Fibroblast of mammary gland (primary cell): ENCODE measurements at places on chromosomes 7 and 10.
A peak's percentile ranks its signal among the peaks of the same experiment; 100 is the strongest.

DNA sequence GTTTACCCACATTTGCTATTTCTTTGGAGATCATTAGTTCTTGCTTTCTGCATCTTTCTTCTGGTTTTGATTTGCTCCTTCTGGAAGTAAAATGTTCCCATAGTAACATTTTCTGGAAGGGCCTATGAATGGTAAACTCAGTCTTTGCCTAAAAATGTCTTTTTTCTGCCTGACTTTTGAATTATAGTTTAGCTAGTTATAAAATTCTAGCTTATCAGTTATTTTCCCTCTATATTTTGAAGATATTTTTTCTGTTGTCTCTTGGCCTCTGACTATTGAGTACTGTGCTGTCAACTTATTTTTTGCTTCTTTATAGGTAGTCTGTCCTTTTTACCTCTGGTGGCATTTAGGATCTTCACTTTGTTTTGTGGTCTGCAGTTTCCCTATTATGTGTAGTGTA, 21.6 kb upstream of the MTURN start:
- no peak for DNase-seq

DNA sequence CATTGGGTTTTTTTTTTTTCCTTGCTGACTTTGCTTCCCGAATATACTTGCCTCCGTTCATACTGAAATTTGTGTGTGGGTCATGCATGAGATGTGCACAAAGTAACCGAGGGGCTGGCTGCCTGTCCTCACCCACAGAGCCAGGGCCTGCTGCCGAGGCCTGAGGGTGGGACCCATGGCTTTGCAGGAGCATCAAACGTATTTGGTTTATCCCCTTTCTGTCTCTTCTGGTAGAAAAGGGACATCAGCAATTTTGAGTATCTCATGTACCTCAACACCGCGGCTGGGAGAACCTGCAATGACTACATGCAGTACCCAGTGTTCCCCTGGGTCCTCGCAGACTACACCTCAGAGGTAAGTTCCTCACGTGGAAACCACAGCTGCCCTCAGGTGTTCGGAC, 3.5 kb upstream of the LRRC18 start:
- DNase-seq = no peak

GRCh38 chr10:9878383-9878782, 1139.3 kb upstream of the CELF2 start:
- DNase-seq = no peak

DNA sequence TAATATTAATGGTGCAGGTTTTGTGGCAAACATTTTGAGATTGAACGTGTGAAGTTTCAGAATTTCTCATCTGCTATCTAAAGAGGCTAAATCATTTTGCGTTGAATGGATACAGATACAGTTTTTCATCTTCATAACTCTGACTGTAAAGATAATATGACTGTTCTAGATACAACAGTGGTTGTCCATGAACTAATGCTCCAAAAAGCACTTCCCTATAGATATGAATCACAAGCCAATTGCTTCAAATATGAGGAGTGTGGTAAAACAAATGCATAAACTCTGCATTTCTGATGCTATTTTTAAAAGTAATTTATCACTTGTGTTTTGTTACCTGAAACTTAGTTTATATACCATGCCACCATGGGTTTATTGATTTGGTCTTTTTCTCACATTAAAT, 750.1 kb downstream of the MAGI2 start:
- DNase-seq = peak; percentile 3

DNA sequence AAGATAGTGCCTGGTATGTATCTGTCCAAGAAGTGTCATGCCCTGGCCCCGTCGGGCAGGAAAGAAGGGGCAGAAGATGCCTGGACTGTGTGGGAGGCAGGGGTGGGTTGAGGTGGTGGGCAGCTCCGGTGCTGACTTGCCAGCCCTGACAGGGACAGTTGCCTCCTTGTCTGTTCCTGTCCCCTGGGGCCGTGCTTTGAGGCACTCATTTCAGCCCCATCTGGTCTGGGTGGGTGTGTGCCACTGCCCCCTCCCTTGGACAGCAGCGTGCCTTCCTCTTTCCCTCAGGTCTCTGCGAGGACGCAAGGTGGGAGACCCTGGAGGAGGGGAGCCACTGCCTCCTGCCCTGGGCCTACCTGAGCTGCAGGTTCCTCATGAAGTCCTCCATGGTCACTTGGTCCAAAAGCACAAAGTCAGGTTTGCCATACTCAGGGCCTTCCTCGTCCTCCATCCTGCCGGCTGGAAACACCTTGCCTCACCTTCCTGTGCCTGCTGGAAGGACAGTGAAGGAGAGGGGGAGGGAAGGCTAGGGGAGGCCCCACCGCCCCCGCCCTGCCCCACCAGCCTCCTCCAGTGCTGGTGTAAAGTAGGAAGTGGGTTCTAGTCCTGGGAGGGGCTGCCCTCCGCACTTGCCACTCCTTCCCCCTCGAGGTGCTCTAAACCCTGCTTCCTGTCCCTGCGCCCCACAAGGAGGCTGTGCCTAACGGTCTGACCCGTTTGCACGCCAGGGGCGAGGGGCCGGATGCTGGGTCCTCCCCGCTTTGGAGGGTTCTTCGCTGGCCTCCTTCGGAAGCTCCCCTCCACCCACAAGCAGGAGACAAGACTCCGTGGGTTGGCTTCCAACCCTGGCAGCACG, at the start of gene MYO1G:
TSS of gene MYO1G (minus strand) at position 505 of the 856 bp plus-strand sequence. CDS start at position 451, 54 bp downstream.
- no peak for DNase-seq

DNA sequence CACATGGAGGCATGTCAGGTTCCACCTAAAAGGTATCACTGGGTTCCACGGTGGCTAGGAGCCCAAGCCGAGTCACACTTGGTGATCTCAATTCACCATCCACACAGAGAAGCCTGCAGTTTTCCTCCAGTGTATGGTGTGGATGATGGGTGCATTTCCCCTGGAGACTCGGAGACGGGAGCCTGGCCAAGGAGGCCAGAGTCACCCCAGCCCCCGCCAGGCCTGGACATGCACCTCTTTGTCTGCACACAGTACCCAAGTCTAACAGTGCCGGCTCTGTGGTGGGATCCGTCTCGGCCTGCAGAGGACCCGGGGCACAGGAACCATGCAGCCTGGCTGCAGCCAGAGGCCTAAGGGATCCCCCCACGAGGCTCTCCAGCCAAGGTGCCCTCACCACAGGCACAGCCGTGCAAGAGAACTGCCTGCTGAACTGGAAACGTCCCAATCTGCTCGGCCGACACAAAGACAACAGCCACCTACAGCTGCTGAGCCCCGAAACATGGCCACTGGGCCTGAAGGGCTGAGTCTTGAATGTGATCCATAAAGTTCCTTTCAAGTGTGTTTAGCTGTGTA, 75.2 kb downstream of the DIP2C start:
- no peak for DNase-seq

- no peak for DNase-seq
Measured at GRCh38 chr10:31677195-31678138, 251.2 kb downstream of the ARHGAP12 start.

DNA sequence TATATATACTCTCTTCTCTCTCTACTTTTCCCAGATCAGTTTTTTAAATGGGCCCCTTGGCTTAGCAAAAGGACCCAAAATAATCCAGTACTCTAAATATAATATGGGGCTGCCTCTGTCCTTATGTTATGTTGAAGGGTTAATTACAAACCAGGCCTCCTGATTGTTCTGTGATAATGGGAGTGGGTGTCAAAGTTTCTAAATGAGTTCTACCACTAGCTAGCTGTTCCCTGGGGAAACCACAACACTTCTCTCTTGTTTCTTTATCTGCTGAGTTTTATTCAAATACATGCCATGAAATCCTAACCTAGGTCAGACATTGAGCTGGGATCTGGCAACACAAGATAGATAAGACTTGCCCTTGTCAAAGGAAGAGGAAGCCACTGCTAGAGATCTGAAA, 3.8 kb downstream of the HTR5A start:
- DNase-seq = no peak

DNA sequence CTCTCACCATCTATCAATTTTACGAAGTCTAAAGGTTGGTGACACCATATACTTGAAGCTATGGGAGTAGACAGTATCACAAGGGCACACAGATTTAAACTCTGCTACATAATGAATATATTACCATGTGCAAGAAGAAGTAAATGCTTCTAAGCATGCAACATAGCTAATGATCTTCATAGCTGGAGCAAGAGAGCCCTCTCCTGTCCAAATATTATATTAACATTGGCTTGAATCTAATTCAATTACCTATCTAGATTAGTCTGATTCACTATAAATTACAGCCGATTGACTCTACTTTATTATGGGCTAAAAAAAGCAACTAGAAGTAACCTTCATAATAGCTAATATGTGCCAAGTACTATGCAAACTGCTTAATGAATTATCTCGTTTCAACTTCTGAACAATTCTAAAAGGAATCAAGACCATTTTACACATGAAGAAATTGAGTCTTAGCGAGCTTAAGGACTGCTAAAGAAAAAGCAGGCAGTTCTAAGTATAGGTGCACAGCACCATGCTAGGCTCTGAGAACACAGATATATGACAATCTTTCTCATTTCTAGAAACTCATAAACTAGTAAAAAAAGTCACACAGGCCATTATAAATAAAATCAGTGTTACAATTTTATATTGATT, 21.9 kb downstream of the FRA10AC1 start:
- peak; percentile 60 for DNase-seq

GRCh38 chr7:111388016-111388415, 174.3 kb downstream of the IMMP2L start:
- DNase-seq = no peak

DNA sequence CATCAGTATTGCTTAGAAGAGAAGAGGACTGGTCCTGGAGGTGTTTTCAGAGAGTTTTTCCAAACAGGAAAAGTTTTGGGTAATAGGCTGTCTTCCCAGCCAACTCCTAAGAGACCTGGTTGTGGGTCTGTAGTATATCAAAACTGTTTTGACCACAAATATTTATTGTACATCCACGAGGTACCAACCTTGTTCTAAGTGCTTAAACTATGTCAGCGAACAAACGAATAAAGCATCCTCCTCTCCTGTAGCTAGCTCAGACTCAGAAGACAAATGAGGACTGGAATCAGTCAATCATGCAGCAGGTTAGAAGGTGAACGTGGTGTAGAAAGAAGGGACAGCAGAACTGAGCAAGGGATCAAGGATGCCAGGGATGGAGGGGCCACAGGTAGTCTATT, 61.6 kb upstream of the MKI67 start:
- DNase-seq = no peak

DNA sequence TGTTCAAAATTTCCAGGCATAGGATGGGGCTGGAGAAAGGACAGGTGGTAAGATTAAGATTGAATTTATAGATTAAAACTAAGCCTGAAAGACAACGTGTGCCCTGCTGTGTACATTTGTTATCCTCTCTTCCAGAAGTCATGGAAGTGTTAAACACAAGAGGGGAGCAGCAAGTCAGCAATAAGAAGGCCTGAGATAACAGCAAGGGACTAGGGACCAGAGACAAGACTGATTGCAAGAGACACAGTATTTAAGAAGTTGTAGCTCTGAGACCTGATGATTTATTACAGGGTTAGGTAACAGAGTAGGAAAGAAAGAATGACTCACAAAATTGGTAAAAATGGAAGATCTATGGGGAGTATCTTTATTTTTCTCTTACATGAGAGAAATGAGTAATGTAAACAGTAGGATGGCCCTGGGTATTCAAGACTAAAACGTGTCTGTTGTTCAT, 55.7 kb upstream of the COL1A2 start:
- DNase-seq = peak; percentile 90

DNA sequence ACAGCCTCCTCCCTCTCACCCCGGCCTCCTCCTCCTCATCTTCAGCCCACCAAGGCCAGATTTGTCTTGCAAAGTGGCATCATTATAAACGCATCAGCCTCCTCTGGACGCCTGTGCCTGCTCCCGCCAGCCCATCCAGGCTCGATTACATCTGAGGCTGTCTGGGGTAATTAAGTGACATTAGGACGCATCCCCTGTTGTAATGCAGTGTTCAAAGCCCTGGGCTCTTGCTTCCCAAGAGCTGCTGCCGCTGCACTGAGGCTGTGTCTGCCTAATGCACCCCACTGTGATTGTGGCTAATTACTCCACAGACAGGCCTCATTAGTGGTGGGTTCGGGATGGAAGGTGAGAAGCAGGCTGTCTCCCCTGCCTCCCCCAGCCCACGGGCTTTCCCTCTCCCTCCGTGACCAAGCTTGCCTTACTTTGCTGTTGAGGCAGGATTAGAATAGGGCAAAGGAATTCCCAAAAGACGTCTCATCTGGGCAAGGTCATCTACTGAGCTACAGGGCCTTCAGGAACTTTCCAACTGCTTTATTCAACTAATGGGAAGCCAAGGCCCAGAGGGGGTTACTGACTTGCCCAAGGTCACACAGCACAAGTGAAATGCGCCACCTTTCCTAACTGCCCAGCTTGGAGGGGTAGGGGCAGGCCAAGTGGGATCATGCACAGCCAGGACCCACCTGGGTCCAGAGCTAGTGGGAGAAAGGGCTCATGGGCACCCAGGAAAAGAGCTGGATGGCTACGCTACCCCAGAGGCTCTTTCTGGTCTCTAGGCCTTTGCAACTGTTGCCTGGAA, 66.2 kb upstream of the PCBD1 start:
- no peak for DNase-seq

- DNase-seq = peak; percentile 23
Measured at GRCh38 chr10:92846854-92847201, 1.5 kb upstream of the EXOC6 start.

DNA sequence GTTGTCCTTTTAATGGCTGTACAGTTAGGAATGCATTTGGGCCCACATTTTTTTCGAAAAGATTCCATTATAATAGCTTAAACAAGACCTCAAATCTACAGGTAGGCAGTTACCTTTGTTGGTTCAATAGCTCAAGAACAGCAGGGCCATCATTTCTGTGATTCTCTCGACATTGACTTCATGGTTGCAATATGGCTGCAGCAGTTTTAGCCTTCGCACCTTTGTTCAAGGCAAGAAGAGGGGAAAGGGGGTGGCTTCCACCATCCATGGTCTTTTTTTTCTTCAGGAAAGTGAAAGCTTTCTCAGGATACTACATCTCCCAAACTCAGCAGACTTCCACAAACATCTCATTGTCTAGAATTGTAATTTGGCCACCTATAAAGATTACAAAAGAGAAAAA, 2.2 kb upstream of the KBTBD2 start:
- DNase-seq = no peak

DNA sequence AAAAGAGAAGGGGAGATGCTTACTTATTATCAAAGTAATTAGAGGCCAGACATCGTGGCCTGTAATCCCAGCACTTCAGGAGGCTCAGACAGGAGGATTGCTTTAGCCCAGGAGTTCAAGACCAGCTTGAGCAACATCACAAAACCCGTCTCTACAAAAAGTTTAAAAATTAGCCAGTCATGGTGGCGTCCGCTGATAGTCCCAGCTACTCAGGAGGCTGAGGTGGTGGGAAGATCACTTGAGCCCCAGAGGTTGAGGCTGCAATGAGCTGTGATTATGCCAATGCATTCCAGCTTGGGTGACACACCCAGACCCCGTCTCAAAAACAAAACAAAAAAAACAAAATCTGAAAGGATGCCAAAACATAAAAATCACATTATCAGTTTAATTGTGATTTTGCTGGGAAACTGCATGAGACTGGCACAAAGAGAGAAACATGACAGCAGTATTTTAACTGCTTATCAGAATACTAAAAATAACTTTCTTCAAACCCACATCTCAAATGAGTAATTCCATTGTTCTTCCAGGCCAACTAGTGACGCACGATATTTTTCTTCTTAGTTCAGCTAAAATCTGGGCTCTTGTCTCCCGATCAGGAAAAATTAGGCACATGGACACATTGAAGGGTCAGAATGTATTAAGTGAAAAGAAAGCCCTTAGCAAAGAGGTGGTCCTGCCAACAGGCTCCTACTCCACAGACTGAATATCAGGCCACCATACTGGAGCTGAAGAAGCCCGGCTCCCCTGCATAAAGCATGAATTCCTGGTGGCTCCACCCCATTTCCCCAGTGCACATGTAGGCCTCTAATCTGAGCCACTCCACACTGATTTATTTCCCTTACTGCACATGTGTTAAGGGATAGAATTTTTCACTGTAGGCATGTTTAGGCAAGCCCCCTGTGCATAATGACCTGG, 9.6 kb upstream of the CCM2 start:
- peak; percentile 87 for DNase-seq

GRCh38 chr10:58963101-58963534, 213.3 kb upstream of the PHYHIPL start:
- DNase-seq = no peak
